Activated naive CD4-positive, alpha-beta T cell treated with anti-CD3 and anti-CD28 coated beads, Interleukin-2, amount 50 U/mL, for 16 hours (primary cell): ENCODE measurements at places on chromosomes 6 and 20.
A peak's percentile ranks its signal among the peaks of the same experiment; 100 is the strongest.

- DNase-seq = no peak
Measured at GRCh38 chr20:53129563-53129962, 157.4 kb downstream of the TSHZ2 start.

DNA sequence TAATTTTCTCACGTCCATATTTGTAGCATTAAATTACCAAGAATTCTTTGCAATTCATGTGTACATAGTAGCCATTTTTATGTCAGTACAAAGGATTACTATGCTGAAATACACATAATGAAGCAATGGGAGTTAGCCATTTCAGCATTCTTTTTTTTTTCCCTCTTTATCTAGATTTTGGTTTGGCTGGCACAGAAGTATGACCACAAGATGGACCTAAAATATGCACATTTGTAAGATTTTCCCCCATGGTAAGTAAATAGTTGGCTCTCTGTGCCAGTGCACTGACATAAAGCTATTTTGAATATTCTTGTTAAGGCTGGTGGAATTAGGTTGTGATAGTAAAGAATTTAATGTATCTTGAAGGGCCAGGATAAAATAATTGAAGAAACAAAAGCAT lies 486.1 kb upstream of the BTBD3 start:
- DNase-seq = no peak

- DNase-seq = no peak
Measured at GRCh38 chr6:108200631-108201030, 34.8 kb downstream of the NR2E1 start.

GRCh38 chr6:36099869-36100483 lies 30.3 kb upstream of the MAPK13 start:
- no peak for DNase-seq

DNA sequence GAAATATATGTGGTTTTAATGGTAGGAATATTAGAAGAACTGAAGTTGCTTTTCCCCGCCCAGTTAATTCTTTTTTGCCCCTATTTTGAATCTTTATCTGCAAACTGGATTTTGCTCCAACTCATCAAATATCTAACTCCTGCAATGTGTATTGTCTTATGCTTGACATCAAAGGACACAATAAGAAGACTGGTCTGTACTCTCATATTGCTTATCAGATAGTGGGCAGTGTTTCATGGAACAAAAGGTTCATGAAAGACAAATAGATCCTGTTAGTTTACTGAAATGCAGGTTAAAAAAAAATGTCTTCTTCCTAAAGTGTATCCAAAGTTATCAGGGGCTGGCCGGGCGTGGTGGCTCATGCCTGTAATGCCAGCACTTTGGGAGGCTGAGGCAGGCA lies 27.7 kb upstream of the GTF3C6 start:
- DNase-seq = no peak

DNA sequence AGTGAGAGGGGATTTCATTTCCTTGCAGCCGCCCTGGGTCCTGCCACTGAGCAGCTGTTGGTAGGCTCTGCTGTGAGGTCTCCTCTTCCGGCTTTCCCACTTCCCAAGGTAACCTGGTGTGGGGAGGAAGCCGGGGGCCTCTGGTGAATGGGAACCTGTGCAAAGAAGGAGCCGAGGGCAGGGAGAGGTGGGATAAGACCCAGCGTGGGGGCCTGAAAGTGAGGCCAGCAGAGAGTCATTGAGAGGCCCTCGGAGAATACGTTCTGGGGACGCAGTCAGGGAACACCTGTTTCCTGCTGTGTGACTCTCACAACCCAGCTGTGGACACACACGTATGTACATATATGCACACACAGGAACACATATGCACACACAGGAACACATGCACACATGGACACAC lies 100.7 kb downstream of the CDH26 start:
- no peak for DNase-seq

DNA sequence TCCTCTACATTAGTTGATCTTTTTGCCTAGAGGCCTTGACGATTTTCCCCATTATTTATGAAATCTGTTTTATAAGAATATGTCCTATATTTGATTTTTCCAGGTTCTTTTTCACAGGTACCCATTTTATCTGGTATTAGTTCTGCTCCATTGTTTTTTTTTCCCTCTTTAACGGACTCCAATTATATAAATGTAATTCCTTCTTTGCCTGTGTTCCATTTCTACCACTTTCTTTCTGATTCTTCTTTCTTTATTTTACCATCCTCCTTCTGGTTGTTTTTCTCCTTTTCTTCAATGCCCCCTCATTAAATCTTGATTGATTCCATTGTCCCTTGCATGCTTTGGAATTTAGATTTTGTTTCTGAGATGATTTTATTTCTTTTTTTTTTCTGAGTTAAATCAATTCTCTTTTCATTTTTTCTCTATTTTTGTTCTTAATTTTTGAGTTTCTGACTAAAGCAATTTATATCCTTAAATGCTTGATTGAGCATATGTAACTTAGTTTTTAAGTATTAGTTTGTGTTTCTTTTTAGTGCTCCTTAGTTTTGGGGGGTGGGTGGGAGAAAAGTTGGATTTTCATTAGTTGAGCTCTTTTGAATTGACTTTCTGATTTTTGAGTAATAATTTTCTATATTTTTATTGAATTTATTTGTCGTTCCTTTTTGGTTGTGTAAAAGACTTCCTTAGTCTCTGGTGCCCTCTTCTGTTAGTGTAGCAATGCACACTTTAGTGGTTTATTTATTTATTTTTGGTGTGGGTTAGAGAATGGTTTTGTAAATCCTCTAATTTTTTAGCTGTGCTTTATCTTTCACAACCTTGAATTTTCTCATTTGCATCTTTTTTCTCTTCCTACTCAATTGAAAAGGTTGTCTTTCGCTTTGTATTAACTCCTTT lies 140.8 kb downstream of the FARS2 start:
- no peak for DNase-seq

GRCh38 chr6:160069459-160069858 lies 52.2 kb upstream of the SLC22A1 start:
- DNase-seq = no peak

DNA sequence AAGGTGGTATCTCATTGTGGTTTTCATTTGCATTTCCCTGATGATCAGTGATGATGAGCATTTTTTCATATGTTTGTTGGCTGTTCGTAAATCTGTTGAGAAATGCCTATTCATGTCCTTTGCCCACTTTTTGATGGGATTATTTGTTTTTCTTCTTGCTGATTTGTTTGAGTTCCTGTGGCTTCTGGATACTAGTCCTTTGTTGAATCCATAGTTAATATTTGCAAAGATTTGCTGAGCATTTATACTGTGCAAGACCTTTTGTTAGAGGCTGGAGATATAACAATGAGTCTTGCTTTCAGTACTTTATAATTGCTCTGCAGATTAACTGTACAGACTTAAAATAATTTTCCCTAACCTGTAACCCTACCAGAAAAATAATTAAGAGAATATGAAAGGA lies 35.6 kb downstream of the PDE7B start:
- DNase-seq = no peak

DNA sequence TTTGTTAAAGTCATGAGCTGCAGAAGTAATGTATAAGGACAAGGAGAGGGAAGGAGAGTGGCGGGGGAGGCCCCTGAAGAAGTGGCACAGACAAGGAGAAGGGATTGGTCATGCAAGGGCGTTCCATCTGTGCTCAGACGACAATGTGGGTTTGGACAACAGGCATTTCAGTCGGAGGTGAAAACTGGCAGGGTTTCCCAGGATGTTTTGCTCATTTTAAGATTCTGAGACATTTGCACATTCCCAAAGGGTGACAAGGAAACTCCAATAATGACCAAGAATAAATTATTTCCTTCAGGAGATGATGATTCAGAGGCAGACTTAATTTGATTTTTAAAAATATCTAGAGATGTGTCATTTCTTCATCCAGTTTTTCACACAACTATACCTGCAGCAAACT lies 181.8 kb downstream of the HIVEP2 start:
- no peak for DNase-seq

- DNase-seq = no peak
Measured at GRCh38 chr6:85810558-85810957, 167.9 kb upstream of the SYNCRIP start.

DNA sequence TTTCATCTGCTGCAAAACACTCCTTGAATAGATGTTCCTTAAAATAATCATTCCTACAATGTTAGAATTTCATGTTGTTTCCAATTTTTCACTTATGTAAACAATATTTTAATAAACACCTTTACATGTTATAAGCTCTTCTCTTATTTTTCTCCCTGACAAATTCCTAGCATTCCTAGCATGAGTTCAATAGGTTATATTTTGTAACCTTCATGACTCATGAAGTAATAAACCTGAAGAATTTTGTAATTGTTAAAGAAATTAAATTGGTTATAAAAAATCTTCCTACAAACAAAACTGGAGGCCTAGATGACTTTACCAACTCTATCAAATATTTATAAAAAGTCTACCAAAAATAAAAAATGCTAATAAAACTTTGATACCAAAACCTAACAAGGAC lies 66.3 kb downstream of the NT5E start:
- DNase-seq = no peak

DNA sequence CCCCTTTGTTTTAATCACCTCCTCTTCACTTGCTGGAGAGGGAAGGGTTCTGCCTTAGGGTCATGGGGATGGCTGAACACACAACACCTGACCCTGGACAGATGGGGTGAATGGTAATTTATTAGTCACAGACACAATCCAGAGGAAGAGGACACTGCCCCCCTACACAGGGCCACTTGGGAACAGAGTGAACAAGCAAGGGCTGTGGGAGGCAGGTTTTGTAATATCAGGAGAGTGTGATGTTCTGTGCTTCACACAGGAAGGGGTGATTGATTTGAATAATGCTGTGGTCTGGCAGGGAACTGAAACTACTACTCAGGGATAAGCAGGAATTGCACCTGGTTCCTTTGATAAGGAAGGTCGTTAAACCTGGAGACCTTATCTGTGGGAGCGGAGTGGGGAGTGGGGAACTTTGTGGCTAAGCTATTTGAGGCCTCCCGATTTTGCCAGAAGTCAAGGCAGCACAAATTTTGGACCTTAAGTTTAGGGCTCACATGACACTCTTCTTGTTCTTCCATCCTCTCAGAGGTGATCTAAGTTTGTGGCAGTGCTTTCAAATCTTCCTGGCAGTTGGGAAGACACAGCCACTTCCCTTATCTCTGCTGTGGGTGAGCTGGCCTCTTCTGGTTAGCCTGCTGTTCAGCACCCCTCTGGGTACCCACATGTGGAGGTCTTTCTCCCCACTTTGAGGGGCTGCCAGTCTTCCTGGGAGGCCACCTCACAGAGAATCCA lies 77.8 kb downstream of the CD164 start:
- no peak for DNase-seq

GRCh38 chr6:131946404-131946991 lies 4.7 kb downstream of the CCN2 start:
- no peak for DNase-seq

DNA sequence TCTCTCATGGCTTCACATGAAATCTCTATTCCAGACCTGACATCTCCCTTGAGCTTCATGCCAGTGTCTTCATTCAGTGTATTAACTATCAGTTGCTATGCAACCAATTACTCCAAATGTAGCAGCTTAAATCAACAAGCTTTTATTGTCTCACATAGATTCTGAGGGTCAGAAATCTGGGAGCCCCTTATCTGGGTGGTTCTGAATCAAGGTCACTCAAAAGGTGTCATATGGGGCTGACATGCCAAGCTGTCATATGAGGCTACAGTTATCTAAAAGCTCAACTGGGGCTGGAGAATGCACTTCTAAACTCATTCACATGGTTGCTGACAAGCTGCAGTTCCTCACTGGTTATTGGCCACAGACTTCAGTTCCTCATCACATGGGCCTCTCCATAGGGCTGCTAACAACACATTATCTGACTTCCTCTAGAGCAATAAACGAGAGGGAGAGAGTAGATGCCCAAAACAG lies 7.3 kb upstream of the CGA start:
- no peak for DNase-seq

DNA sequence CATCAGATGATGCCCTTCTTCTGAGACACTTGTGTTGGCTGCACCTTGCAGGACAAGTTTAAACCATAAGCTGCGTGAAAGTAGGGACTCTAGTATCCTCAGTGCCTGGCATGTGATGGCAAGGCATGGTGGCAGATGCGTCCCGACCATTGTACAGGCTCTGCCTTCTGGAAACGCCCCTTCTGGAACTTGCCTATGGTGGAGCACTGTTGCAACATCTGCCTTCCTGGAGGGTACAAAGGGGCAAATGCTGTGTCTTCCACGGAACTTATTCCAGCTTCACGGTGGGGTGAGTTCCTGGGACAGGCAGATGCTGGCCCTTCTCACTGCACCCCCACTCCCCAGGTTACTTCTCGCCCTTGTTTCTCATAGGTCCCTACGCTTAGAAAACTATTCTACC lies 232.8 kb downstream of the THBS2 start:
- DNase-seq = no peak

GRCh38 chr6:85354761-85355618 lies 94.9 kb upstream of the NT5E start:
- peak; percentile 30 for DNase-seq

DNA sequence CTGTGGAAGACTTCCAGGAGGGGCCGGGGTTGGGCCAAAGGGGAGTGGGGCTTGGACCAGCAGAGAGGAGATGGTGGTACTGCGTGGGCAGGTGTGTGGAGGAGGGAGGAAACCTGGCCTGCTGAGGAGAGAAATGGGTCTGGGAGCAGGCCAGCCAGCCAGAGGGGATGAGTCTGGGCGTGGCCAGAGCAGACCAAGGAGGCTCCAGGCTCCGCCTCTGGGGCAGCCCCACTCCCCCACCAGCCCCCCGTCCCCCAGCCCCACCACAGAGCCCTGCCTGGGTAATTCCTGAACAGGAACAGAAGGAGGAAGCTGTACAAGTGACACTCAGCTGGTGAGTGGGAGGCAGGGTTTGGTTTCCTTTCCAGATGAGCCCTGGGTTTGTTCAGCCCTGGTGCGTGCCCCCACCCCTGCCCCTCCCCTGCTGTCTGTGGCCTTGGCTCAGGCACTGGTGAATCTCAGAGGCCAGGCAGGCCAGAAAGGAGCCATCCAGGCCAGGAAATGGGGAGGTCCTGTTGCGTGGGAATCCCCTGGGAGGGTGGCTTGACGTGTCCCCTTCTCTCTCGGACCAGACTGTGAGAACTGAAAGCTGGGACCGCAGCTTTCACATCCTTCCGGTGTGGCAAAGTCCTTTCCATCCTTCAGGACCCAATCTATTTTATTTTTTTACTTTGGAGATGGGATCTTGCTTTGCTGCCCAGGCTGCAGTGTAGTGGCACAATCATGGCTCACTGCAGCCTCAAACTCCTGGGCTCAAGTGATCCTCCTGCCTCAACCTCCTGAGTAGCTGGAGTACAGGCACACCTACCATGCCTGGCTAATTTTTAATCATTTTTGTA lies 9.4 kb upstream of the SRC start:
- peak; percentile 36 for DNase-seq

- DNase-seq = peak; percentile 26
Measured at GRCh38 chr20:64161356-64162238, 2.7 kb upstream of the MYT1 start.

- DNase-seq = no peak
Measured at GRCh38 chr6:109653264-109653663, 37.7 kb downstream of the AK9 start.

GRCh38 chr20:48295966-48296421 lies 510.7 kb upstream of the SULF2 start:
- DNase-seq = no peak

- no peak for DNase-seq
Measured at GRCh38 chr6:141906569-141907080, 226.1 kb upstream of the GJE1 start.
